ENCODE measurements at places on chromosomes 1 and 21.
A peak's percentile ranks its signal among the peaks of the same experiment; 100 is the strongest.

DNA sequence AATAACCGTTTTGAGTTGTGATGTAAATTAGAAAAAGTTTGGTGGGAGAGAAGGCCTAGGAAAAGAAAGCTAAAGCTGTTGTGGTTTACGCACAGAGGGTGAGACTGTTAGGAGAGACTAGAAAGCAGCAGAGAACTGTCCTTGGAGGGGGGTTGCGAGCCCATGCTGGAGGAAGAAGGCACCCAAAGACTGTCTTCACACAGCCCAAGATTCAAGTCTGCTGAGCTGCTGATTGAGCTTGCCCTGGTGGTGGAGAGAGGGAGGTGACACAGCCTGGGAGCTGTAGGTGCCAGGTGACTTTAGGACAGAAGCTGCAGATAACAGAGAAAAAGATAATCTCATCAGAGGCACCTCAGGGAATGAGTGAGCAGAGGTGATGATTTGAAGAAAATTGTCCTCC is 18.3 kb upstream of the TLR5 start:
- no peak for DNase-seq

GRCh38 chr1:178986204-178986603 is 39.5 kb upstream of the FAM20B start:
- no peak for DNase-seq

DNA sequence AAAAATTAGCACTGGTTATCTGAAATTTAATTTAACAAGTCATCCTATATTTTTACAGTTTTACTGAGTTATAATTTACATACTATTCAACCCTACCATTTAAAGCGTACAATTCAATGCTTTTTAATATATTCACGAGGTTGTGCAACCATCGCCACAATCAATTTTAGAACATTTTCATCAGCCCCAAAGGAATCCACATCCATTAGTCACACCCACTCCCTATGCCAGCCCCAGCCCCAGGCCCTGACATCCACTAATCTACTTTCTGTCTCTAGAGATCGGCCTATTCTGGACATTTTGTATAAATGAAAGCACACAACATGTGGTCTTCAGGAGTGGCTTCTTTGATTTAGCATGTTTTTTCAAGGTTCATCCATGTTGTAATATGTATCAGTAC is 134.7 kb downstream of the PSMG1 start:
- DNase-seq = no peak

- no peak for DNase-seq
These were observed 103.0 kb downstream of the NR5A2 start for GRCh38 chr1:200130552-200130951.

DNA sequence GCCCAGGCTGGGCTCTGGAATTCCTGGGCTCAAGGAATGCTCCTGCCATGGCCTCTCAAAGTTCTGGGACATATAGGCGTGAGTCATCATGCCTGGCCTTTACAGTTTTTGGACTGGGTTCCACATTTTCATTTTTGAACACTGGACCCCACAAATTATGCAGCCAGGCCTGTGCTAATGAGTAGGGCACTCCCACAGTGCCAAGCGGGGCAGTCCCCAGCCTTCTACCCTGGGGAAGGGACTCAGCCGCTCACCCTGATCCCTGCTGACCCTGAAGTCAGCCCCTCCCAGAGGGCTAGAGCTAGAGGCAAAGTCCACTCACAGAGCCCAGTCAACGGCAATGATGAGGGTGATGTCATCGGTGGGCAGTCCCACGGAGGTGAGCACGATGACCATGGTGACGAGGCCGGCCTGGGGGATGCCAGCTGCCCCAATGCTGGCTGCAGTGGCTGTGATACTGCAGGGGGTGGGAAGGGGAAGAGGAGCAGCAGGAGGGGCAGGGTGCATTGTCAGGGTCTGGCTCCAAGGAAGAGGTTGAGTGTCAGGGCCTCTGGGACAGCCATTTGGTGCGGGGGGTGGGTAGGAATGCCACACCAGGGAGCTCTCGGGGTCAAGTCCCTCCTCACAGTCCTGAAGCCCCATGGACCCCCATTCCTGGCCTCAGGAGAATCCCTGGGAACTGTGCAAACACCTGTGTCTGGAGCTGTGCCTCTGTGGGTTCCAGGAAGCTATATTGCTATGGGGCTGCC is 27.6 kb downstream of the PODN start:
- DNase-seq = no peak

DNA sequence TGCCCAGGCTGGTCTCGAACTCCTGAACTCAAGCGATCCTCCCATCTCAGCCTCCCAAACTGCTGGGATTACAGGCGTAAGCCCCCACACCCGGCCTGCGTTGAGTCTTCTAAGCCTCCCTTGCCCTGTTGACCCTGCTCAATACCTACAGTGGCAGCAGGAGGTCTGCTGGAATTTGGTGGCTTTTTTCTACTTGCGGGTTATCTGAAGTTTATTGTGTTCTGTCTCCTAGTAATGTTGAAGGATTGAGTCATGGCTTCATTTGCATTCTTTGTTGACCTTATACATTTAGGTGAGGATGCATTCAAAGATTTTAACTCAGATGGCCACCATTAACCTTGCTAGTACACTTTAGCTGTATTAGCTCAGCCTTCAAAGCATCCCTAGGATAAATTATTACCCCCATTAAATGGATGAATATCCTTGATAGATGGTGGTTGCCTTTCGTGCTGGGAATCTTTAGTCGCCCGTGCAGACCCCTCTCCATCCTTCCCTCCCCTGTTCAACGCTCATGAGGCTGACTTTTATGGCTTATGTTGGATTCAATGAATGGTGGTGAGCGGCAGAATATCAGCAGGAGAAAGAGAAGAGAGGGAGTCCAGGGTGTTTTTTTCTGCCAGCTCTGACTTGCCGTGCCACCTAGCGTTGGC is 9.7 kb upstream of the NPPB start:
- no peak for DNase-seq

DNA sequence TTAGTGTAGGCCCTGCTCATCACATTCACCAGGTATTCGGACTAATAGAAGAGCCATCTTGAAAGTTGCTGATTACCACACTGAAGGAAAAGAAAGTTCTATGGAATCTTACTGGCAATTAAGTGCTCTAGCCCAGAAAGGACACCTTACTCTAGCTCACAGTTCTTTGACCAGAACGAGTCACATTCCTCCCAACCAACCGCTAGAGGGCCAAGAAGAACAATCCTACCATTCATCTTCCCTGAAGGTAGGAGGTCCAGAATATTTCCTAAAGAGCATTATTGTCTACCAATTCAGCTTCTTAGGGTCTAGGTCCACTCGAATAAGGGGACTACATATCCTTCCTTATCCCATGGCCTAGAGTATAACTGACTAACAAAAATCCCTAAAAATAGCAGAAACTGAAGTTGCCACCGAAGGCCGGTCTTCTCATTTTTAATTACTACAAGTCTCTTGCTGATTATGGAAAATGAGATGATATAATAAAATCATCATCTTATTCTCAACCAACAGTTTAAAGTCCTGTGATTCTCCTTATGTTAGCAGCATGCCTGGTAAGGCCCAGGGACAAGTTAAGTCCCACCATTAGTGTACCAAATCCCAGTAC is 2.7 kb upstream of the FMO1 start:
- DNase-seq = peak; percentile 45

GRCh38 chr1:45473302-45473701 is 17.7 kb downstream of the TESK2 start:
- peak; percentile 46 for DNase-seq

- no peak for DNase-seq
These were observed 47.5 kb downstream of the TMCO4 start for GRCh38 chr1:19752083-19752696.

All from GM12865 (cell line).